ENCODE measurements at places on chromosomes 7 and 10.

- no peak for DNase-seq
Measured at GRCh38 chr7:135204876-135205275, 6.5 kb downstream of the WDR91 start.

DNA sequence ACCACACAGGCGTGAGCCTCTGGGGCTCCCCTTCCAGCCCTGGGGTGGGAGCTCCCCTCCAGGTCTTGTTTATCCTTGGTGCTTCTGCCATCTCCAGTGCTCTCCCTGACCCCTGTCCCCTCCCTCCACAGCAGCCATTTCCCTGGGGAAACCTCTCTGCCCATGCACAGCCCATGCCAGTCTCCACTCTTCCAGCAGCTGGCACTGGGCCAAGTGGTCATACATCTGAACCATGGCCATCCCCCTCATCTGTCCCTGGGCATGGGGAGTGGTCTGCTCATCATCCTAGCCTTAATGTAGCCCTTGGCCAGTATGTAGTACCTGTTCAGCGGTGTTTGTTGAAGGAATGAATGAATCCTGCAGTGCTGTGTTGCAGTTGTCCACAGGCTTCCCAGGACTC lies 172.4 kb upstream of the ZNF32 start:
- no peak for DNase-seq

DNA sequence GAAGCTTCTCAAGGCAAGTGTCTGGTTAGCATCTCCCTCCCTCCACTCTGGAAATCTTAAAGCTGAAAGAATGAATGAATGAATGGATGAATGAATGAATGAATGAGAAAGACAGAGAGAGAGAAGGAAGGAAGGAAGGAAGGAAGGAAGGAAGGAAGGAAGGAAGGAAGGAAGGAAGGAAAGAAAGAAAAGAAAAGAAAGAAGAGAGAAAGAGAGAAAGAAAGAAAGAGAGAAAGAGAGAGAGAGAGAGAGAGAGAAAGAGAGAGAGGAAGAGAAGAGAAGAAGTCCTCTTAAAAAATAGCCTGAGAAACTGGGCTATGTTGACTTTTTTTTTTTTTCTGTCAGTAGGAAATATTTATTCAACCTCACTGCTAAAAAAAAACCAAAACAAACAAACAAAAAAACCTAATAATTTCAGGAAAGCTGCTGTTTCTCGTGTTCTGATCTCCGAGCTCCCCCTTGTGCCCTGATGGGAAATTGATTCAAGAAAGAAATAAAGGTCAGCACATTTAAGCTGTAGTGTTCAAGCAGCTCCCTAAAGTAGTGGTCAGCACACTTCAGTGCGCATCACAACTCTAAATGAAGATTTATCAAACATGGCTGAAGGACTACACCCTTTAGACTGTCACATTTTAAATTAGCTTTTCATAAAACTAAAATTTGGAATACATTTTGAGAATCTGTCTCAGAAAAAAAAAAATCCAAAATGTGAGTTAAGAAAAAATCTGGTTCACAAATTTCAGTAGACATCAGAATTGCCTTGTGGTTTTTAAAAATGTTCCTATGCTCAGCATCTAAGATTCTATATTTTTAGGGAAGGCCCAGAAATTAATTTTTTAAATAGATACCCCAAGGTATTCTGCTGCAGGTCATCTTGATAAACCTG lies 154.3 kb downstream of the ELAPOR2 start:
- no peak for DNase-seq

DNA sequence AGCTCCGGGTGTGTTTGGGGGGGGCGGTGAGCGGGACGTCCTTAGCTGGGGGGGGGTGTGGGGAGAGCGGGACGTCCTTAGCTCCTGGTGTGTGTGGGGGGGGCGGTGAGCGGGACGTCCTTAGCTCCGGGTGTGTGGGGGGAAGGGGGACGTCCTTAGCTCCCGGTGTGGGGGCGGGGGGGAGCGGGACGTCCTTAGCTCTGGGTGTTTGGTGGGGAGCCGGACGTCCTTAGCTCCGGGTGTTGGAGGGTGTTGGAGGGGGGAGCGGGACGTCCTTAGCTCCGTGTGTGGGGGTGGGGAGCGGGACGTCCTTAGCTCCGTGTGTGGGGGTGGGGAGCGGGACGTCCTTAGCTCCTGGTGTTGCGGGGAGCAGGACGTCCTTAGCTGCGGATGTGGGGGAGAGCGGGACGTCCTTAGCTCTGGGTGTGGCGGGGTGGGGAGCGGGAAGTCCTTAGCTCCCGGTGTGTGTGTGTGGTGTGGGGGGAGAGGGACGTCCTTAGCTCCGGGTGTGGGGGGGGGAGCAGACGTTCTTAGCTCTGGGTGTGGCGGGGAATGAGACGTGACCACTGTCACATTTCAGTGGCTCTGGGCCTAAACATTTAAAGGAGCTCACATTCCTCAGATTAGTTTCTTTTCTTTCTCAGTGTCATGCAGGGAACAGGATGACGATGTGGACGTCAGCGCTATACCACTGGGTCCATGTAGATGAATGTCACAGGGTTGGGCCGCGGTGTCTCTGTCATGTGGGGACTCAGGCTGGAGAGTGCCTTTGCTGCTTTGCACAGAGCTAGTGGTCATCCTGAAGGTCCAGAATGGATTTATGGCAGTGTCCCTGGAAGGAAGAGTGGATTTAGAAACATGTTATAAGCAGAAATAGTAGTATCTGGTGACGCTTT lies 7.5 kb downstream of the DYNC2I1 start:
- no peak for DNase-seq

DNA sequence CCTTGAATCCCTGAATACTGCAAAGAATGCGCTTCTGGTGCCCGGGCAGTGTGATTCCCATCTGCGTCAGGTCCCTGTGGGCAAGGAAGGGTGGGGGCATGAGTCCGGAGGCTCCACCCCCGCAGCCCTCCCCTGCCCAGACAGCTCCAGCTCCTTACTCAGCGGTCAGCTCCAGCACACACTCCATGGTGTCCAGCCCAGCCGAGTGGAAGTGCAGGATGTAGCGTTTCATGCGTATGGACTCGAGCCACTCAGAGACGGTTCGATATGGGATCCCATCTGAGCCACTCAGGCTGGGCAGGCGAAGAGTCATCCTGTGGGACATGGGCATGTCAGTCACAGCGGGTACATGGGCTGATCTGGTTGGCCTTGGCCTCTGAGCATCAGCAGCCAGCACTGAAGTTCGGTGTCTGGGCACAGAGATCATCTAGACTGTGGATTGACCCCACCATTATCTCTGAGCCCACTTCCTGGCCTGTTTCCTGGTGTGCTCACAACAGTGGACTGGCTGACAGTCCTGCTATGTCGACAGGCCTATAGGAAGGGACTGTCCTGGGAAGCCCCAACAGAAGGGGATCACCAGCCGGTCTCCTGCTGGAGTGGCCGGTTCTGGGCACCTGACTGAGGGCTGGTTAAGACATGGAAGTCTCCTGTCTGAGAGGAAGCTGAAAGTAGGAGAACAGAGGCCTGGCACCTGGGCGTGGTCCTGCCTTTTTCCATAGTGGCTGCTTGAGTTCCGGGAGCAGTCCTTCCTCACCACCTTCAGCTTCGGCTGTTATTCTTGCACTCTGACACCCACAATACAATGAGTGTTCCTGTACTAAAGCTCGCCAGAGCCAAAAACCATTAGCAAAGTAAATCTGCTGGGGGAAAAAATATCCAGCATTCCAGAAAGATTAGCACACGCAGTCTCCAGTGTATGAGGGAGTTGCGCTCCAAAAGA lies 10.6 kb downstream of the ZYX start:
- no peak for DNase-seq

- DNase-seq: no peak
Measured at GRCh38 chr7:151792086-151792485, 84.8 kb downstream of the PRKAG2 start.

GRCh38 chr7:148374396-148375259 lies 215.9 kb upstream of the C7orf33 start:
- no peak for DNase-seq

GRCh38 chr10:133458710-133459453 lies 5.1 kb downstream of the SCART1 start:
- no peak for DNase-seq

DNA sequence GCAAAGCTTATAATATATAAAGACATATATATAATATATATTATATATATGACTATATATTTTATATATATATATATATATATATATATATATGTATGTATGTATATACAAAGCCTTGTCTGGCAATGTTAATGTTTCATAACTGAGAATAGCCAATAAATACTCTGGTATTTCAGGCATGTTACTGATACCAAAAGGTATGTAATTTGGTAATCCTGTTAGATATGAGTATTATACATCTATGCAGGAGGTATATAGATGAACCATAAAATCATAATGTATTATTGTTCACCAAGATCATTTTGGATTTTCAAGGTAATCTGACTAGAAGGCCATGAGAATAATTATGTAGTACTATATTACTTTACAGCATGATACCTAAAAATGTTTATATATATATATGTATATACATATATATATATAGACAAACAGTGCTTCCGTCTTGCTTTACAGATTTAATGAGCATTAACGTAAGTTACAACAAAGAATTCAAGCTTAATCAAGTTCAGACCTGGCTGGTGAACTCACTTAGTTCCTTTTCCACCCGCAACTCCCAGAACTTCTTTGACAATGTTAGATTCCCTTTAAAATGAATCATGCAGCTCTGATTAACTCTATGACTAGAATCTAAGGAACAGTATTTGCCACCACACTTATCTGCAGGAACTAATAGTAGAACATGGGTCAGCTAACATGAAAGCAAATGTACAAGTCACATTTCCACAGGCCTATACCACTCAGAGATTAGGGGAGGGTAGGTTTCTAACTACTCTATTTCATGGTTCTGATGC lies 82.7 kb downstream of the SLC25A13 start:
- DNase-seq: no peak

DNA sequence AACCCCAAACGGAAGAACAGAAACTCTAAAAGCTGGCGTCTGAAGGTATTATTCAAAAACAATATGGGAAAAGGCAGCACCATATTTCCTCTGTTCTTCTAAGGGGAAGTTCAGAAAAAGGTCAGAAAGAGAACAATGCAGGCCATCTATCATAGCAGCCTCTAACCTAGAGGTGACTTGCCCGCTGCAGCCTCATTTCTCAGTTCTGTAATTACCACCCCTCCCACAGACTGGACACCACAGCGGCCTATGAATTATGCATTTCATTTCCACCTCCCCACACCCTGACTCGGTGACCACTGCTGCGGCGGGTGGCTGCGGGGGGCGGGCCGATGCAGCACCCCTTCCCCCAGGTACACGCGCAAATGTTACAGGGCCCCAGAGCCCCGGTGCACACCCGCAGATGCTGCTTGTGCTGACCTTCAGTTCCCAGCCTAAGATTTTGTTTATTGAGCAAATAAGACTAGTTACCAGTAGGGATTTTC lies 125.5 kb downstream of the CLEC2L start:
- DNase-seq: no peak

DNA sequence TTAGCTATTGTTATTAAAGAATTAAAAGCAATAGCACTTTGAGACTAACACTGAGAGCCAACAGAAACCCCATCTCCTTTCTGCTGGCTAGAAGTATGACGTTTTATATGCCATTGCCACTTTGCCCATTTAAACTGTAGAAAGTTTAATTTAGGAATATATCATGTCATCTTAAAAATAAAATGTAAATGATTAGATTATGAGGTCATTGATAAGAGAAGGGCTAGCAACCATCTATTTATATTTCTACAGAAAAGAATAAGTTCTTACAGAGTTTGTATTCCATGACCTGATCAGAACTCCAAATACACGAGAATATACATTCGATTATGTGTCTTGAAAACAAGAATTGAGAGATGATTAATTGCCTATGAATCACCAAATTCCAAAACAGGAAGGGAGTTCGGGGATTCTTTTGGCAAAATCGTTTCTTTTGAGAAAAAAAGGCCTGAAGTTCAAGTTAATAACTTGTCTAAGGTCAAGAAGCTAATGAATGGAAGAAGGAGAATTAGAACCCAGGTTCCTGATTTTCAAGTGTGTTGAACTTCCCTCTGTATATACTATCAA lies 227.0 kb downstream of the TRIL start:
- no peak for DNase-seq

DNA sequence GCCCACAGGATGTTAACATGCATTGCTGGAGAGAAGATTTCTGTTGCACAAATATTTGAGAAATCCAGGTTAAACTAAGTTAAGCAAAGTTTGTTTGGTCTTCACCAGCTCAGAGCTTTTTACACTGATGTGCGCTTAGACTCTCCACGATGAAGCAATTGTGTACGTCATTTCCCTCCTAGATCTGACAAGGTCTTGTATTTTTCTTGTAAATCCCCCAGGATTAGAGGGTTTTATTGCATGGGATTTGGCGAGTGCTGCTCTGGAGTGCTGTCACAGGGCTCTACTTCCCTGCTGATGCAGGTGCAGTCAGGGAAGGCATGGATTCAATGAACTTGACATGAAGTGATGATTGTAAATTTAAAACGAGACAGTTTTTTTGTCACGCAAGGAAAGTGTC lies 173.3 kb downstream of the PDE1C start:
- no peak for DNase-seq

- no peak for DNase-seq
Measured at GRCh38 chr7:26918241-26918640, 53.9 kb upstream of the SKAP2 start.
